ENCODE measurements at places on chromosomes 2 and 18.
A peak's percentile ranks its signal among the peaks of the same experiment; 100 is the strongest.

GRCh38 chr2:54497763-54498680, 41.9 kb downstream of the SPTBN1 start:
- H3K27ac ChIP-seq, result peak overlapping the region; percentile 49
- H3K4me1 ChIP-seq, result peaks cover 78% of the 10 kb centered on the region
- no peak overlapping the region for H3K4me3 ChIP-seq
- peaks cover 5% of the 10 kb centered on the region for H3K27me3 ChIP-seq

DNA sequence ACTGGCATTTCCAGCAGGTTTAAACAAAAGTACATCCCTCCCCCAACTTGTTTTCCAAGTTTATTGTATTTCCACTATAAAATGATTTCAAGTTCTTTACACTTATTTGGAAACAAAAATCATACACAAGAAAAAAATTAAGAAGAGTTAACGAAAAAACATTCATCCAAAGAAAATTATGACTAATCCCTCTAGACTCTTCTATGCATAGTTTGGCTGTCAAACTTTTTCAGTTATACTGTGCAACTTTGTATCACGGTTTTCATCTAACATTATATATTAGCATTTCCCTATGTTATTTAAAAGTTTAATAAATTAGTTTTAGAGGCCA, 627 bp downstream of the WDCP start:
- no peak overlapping the region for H3K27ac ChIP-seq
- no peak for DNase-seq
- peak overlapping the region; percentile 99 for H3K4me3 ChIP-seq
- peaks cover 7% of the 10 kb centered on the region for H3K36me3 ChIP-seq

- peaks cover 3% of the 10 kb centered on the region for H3K27me3 ChIP-seq
- no peak overlapping the region for H3K4me3 ChIP-seq
- H3K27ac ChIP-seq, result no peak overlapping the region
- DNase-seq, result no peak
- H3K36me3 ChIP-seq, result no peaks in the 10 kb centered on the region
Observed at GRCh38 chr2:85823951-85824350, 64.8 kb downstream of the ST3GAL5 start.

DNA sequence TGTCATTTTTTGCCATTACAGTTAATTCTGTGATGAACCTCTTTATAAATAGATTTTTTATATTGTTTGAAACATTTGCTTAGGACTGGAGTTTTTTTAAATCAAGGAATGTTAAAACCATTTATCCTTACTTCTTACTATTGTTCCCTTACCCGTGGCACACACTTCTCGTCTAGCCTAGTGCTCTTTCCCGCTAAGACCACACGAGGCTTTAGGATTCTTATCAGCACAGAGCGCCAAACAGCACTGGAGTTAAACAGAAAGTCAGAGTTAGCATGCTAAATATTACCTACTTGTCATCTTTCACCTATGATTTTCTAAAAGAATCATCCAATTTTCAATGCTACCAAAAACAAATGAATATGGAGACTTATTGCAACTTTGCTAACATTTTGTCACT, 112.6 kb downstream of the TMEFF2 start:
- no peak overlapping the region for H3K27ac ChIP-seq
- H3K4me1 ChIP-seq, result no peaks in the 10 kb centered on the region
- H3K36me3 ChIP-seq, result no peaks in the 10 kb centered on the region
- no peaks in the 10 kb centered on the region for H3K27me3 ChIP-seq
- no peak for DNase-seq

GRCh38 chr2:141317986-141318385, 812.8 kb downstream of the LRP1B start:
- H3K4me1 ChIP-seq, result no peaks in the 10 kb centered on the region
- no peak for DNase-seq
- no peak overlapping the region for H3K4me3 ChIP-seq
- no peaks in the 10 kb centered on the region for H3K36me3 ChIP-seq
- no peak overlapping the region for H3K27ac ChIP-seq

DNA sequence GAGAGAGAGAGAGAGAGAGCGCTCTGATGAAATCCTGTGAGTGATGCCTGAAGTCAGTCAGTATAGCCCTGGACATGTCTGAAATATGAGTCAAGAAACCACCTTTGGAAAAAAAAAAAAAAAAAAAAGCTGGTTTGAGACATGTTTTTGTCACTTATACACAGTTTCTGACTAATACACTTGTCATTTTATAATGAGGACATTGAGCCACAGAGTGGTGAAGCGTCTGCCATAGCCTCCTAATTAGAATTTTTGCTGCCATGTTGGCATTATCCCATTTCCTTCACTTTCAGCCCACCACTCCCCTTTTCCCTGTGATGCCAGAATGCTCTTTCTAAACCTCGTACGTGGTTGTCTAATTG, 15.7 kb upstream of the MYO3B start:
- DNase-seq, result no peak
- H3K27ac ChIP-seq, result peak overlapping the region; percentile 27
- H3K4me3 ChIP-seq, result no peak overlapping the region
- peaks cover 12% of the 10 kb centered on the region for H3K4me1 ChIP-seq
- no peaks in the 10 kb centered on the region for H3K36me3 ChIP-seq

GRCh38 chr18:66124394-66124793, 373.6 kb downstream of the CDH7 start:
- H3K4me3 ChIP-seq, result no peak overlapping the region
- no peaks in the 10 kb centered on the region for H3K4me1 ChIP-seq
- no peak for DNase-seq
- no peaks in the 10 kb centered on the region for H3K36me3 ChIP-seq

DNA sequence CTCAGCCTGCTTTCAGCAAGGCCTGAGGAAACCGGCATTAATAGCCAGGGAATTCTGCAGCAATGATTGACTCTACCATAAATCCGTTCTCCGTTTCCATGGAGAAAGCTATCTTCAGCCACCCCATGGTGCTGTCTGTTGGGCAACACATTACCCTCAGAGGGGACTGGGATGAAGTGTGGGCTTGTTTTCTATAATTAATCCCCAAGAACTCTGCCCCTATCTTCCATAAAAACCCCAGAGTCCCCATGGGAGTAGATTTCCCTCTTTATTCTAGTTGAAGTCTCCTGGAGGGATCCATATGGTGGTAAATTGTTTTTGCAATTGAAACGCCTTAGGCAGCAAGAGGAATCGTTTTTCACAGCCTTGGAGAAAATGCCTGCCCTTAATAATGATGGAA, 9.2 kb downstream of the G6PC2 start:
- H3K27me3 ChIP-seq, result peaks cover 6% of the 10 kb centered on the region
- peaks cover 10% of the 10 kb centered on the region for H3K4me1 ChIP-seq
- no peak overlapping the region for H3K27ac ChIP-seq
- no peak for DNase-seq
- H3K4me3 ChIP-seq, result no peak overlapping the region

DNA sequence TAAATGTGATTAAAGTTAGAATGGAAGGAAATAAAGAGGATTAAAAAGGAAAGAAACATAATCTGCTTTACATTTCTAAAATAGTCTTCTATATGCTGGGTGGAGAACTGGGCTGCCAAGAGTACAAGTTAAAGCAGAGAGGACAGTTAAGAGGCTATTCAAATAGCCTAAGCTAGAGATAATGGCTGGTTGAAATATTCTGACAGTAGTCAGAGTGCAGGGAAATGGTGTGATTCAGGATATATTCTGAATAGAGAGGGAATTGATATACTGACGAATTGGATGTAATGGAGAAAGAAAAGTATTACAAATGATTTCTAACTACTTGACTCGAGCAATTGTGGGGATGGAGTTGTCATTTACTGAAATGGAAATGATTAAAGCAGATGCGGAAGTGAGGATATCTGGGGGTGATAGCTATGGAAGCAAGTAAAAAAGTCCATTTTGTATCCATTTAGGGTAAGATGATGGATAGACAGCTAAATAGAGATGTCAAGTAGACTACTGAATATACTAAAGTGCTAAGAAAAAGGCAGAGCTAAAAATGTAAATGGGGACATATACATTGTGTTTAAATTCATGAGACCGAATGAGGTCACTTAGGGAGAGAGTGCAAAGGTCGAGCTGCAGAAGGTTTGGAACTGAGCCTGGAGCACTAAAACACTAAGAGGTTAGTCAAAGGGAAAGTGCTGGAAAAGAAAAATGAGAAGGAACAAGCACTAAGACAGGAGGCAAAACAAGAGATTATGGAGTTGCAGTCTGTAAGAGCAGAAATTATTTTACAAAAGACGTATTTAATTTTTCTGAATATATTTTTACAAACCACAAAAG, 696.8 kb downstream of the LRRTM4 start:
- no peaks in the 10 kb centered on the region for H3K27me3 ChIP-seq
- no peak for DNase-seq
- no peak overlapping the region for H3K4me3 ChIP-seq
- no peaks in the 10 kb centered on the region for H3K36me3 ChIP-seq

- H3K27me3 ChIP-seq, result no peaks in the 10 kb centered on the region
- H3K4me1 ChIP-seq, result peaks cover 3% of the 10 kb centered on the region
- no peak for DNase-seq
- H3K27ac ChIP-seq, result no peak overlapping the region
- no peak overlapping the region for H3K4me3 ChIP-seq
Observed at GRCh38 chr2:37357069-37357468, 12.6 kb downstream of the QPCT start.

GRCh38 chr2:59665021-59665420, 888.4 kb downstream of the BCL11A start:
- H3K27ac ChIP-seq, result no peak overlapping the region
- DNase-seq, result no peak
- peaks cover 2% of the 10 kb centered on the region for H3K27me3 ChIP-seq
- no peaks in the 10 kb centered on the region for H3K36me3 ChIP-seq
- H3K4me1 ChIP-seq, result no peaks in the 10 kb centered on the region

DNA sequence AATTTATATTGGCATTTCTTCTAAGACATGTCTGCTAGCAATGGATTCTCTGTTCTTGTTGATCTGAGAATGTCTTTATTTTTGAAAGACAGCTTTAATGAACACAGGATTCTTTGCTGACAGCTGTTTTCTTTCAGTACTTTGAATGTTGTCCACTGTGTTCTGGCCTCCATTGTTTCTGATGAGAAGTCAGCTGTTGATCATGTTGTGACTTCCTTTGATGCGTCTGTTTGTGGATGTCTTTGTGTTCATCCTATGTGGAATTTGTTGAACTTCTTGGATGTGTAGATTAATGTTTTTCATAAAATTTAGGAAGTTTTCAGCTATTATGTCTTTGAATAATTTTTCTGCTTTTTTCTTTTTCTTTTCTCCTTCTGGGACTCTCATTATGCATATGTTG, 39.8 kb upstream of the KCNF1 start:
- no peak overlapping the region for H3K4me3 ChIP-seq
- peaks cover 4% of the 10 kb centered on the region for H3K4me1 ChIP-seq
- peaks cover 9% of the 10 kb centered on the region for H3K27me3 ChIP-seq
- H3K36me3 ChIP-seq, result no peaks in the 10 kb centered on the region

- H3K27ac ChIP-seq, result no peak overlapping the region
- H3K27me3 ChIP-seq, result no peaks in the 10 kb centered on the region
- DNase-seq, result no peak
- no peaks in the 10 kb centered on the region for H3K4me1 ChIP-seq
Observed at GRCh38 chr2:36871068-36871707, 95.1 kb downstream of the STRN start.

DNA sequence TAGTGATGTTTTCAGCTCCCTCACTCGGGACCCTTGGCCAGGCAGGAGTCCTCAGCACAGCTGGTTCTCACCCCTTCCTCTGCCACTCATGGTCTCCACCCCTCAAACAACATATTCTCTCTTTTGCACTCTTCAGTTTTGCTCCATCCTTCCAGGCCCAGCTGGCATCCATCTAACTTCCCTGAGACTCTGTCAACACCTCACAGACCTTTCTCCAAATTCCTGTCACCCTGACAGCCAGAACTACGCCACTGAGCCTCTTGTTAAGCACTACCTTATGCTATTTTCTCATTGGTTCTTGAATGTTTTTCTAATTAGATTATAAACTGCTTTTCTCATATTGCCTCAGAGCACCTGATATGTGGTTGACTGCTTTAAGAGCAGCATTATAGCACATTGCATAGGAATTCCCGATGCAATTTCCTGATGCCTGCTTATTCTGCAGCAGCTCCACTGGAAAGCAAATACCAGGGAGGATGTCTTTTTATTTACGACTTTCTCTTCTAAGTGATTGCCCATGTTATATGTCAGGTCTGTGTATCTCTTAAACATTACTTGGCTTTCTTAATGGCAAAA, 12.4 kb upstream of the INO80C start:
- H3K27me3 ChIP-seq, result no peaks in the 10 kb centered on the region
- peaks cover 9% of the 10 kb centered on the region for H3K4me1 ChIP-seq
- no peak for DNase-seq
- no peaks in the 10 kb centered on the region for H3K36me3 ChIP-seq
- no peak overlapping the region for H3K27ac ChIP-seq
- H3K4me3 ChIP-seq, result no peak overlapping the region

DNA sequence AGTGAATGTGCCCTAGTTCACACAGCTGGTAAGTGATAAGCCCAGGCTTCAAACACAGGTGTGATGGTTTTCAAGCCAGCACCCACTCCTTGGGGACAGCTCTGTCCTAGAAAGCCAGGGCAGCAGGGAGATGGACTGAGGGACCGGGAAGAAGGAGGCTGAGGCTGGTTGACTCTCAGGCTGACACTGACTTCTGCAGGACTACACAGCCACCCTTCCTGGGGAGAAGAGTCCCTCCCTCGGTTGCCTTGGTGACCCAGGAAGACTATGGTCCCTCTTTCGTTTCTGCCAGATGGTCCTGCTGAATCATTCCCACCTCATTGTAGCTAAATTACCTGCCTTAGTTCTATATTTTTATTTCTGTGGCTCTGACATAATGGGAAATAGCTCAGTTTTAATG, 11.3 kb upstream of the FSHR start:
- H3K27me3 ChIP-seq, result no peaks in the 10 kb centered on the region
- no peaks in the 10 kb centered on the region for H3K4me1 ChIP-seq
- H3K27ac ChIP-seq, result no peak overlapping the region
- DNase-seq, result no peak

DNA sequence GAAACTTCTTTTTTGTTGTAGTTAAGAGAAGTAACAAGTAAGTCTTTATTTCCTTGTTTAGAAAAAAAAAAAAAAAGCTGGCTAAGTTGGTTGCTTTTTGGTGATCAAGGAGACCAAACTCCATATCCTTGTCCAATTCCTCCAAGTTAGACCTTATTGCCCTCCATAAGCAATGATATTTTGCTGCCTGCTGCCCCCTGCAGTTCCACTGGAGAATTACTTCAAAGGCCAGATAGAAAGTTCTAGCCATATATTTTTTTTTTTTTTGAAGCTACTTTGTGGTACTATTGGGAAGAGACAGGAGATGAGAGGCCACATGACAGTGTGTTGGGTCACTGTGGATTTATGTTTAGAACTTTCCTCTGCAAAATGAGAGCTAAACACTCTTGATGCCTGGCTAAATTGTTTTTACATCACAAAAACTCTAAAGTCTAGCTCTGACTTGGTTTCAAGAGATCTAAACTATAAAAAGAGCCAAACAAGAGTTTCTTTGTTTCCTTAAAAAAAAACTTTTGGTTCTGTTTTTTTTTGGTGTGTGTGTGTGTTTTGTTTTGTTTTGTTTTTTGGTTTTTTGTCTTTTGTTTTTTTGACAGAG, 80.7 kb upstream of the RASGRP3 start:
- peak; percentile 74 for DNase-seq
- H3K4me1 ChIP-seq, result peaks cover 4% of the 10 kb centered on the region
- H3K36me3 ChIP-seq, result peaks cover 58% of the 10 kb centered on the region
- peaks cover 4% of the 10 kb centered on the region for H3K27me3 ChIP-seq

GRCh38 chr2:99974682-99975375, 167.6 kb downstream of the AFF3 start:
- H3K27ac ChIP-seq, result no peak overlapping the region
- no peaks in the 10 kb centered on the region for H3K36me3 ChIP-seq
- no peak overlapping the region for H3K4me3 ChIP-seq
- DNase-seq, result no peak

All from endothelial cell (in vitro differentiated cells).